Aortic smooth muscle cell (primary cell): ENCODE measurements at places on chromosomes 12 and 14. TPM values are rescaled to one million over a fixed set of nuclear protein-coding genes. Genes with fewer than 3 reads are reported as not detected.

AQP6 gene
- total RNA-seq, result 0.12 and 0.13 TPM in 2 replicates

FLRT2 gene
- total RNA-seq, result 2.8 and 6.8 TPM in 2 replicates

CISTR gene
- not detected in 2 replicates for total RNA-seq

GPR162 gene
- total RNA-seq, result 5.7 and 7.9 TPM in 2 replicates

DCN gene
- 129 and 306 TPM in 2 replicates for total RNA-seq

SVOP gene
- total RNA-seq, result not detected in 2 replicates

KRT76 gene
- total RNA-seq, result not detected in 2 replicates

CAPZA3 gene
- not detected in 2 replicates for total RNA-seq

CMA1 gene
- total RNA-seq, result not detected in 2 replicates

ABCC9 gene
- total RNA-seq, result 0.37 and 0.40 TPM in 2 replicates

CMKLR1 gene
- 6.5 and 15.3 TPM in 2 replicates for total RNA-seq

NUAK1 gene
- total RNA-seq, result 3.2 and 5.0 TPM in 2 replicates

ANKRD33 gene
- total RNA-seq, result 0.06 TPM in 1 of 2 replicates, not detected in the other

CLEC4A gene
- total RNA-seq, result 0.13 and 0.31 TPM in 2 replicates

GRIP1 gene
- not detected in 2 replicates for total RNA-seq

KRT82 gene
- not detected in 2 replicates for total RNA-seq

FITM1 gene
- 0.13 and 0.19 TPM in 2 replicates for total RNA-seq

NYNRIN gene
- 4.1 and 6.5 TPM in 2 replicates for total RNA-seq

AKT1 gene
- 214 and 250 TPM in 2 replicates for total RNA-seq

CCDC59 gene
- 45.0 and 46.4 TPM in 2 replicates for total RNA-seq

NUBPL gene
- total RNA-seq, result 11.1 TPM in 2 replicates

CLMN gene
- total RNA-seq, result under 0.01 and 0.12 TPM in 2 replicates

TMEM229B gene
- 1.1 and 1.2 TPM in 2 replicates for total RNA-seq

RERG gene
- under 0.01 and 0.12 TPM in 2 replicates for total RNA-seq

P2RX2 gene
- not detected in 2 replicates for total RNA-seq

C12orf60 gene
- 0.79 and 3.9 TPM in 2 replicates for total RNA-seq

KRT80 gene
- total RNA-seq, result 0.13 and 0.62 TPM in 2 replicates

SAMD15 gene
- total RNA-seq, result 2.0 and 2.8 TPM in 2 replicates

CLEC6A gene
- total RNA-seq, result not detected in 2 replicates

TTC5 gene
- total RNA-seq, result 30.5 and 32.1 TPM in 2 replicates

PCED1B gene
- total RNA-seq, result 0.44 and 0.66 TPM in 2 replicates

MAP3K9 gene
- under 0.01 TPM in 2 replicates for total RNA-seq

TOMM20L gene
- total RNA-seq, result not detected in 2 replicates

TAC3 gene
- total RNA-seq, result not detected in 2 replicates

RAB15 gene
- 1.7 and 2.6 TPM in 2 replicates for total RNA-seq

CLEC1B gene
- not detected in 2 replicates for total RNA-seq

SYCP3 gene
- total RNA-seq, result 0.12 and 0.13 TPM in 2 replicates

GPR135 gene
- total RNA-seq, result 2.0 and 2.4 TPM in 2 replicates
